Prostate gland (tissue), 2 donors: ENCODE measurements at places on chromosomes 3 and 15. TPM values are rescaled to one million over a fixed set of nuclear protein-coding genes. Genes with fewer than 3 reads are reported as not detected.
A peak's percentile ranks its signal among the peaks of the same experiment; 100 is the strongest.

- no peak for DNase-seq
- H3K27me3 ChIP-seq = no peaks in the 10 kb centered on the region
- H3K27ac ChIP-seq = no peak overlapping the region
- no peaks in the 10 kb centered on the region for H3K36me3 ChIP-seq
- no peaks in the 10 kb centered on the region for H3K4me1 ChIP-seq
These were observed 1.5 kb upstream of the TM4SF19 start for GRCh38 chr3:196339493-196340254.

GRCh38 chr3:58679446-58679845 is 12.9 kb upstream of the FAM3D start:
- H3K27me3 ChIP-seq = no peaks in the 10 kb centered on the region
- H3K4me3 ChIP-seq = no peak overlapping the region
- no peaks in the 10 kb centered on the region for H3K36me3 ChIP-seq
- DNase-seq = no peak
- H3K27ac ChIP-seq = no peak overlapping the region
- H3K4me1 ChIP-seq = peaks cover 2% of the 10 kb centered on the region

GRCh38 chr15:86433983-86434382 is 354.3 kb downstream of the AGBL1 start:
- H3K4me1 ChIP-seq = no peaks in the 10 kb centered on the region
- H3K27ac ChIP-seq = no peak overlapping the region
- H3K36me3 ChIP-seq = no peaks in the 10 kb centered on the region
- DNase-seq = no peak
- H3K4me3 ChIP-seq = no peak overlapping the region
- no peaks in the 10 kb centered on the region for H3K27me3 ChIP-seq

DNA sequence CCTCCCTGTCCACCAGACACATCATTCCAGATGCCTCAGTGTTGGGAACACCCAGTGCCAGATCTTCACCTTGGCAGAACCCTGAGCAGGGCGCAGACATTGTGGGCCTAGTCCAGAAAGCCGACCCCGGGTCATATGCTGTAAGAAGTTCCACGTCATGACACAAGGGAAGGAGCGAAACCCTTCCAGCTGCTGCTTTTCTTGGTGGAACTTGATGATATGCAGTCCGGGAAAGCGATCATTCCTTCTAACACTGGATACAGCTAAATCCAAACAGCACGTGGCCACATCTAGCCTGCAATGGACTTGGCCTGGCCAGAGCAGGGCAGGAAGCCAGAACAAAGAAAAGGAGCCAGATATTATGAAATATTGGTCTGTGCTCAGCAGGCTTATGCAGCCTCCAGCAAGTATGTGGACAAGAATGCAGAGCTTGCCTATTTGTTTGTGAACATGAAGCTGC is 22.0 kb downstream of the GASK1A start:
- H3K27me3 ChIP-seq = no peaks in the 10 kb centered on the region
- H3K4me3 ChIP-seq = no peak overlapping the region
- peak; percentile 65 for DNase-seq
- H3K27ac ChIP-seq = peak overlapping the region; percentile 17
- no peaks in the 10 kb centered on the region for H3K36me3 ChIP-seq

DNA sequence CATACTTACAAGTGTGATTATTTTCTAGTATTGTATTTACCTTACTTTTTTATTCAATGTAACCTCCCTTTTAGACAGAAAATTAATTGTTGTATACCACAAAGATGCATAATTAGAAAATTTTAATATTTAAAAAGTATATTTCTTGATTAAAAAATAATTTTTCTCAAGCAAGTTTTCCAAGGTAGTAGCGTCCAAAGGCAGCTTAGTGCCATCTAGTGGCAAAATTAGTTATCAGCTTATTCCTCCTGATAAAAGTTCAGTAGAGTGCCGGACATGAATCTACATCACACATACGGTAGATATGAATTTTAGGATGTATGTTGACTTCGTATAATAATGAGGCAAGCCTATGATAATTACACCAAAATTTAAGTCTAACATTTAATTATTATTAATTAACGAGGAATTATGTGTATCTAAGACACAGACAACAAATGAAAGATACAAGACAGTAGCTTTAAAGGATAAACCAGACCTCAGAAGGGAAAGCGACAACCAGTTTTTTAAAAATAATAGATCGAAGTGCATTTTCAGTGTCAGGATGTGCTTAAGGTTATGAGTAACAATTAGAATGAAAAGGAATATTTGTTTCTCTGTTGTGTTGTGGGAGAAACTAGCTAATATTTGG is 405.9 kb downstream of the ROBO1 start:
- H3K4me1 ChIP-seq = no peaks in the 10 kb centered on the region
- H3K27me3 ChIP-seq = no peaks in the 10 kb centered on the region
- H3K36me3 ChIP-seq = no peaks in the 10 kb centered on the region

GRCh38 chr15:42129364-42129763 is 27.1 kb downstream of the PLA2G4F start:
- DNase-seq = no peak
- no peaks in the 10 kb centered on the region for H3K36me3 ChIP-seq
- no peaks in the 10 kb centered on the region for H3K4me1 ChIP-seq
- no peaks in the 10 kb centered on the region for H3K27me3 ChIP-seq
- H3K4me3 ChIP-seq = no peak overlapping the region

- no peaks in the 10 kb centered on the region for H3K36me3 ChIP-seq
- no peak overlapping the region for H3K4me3 ChIP-seq
- no peak overlapping the region for H3K27ac ChIP-seq
- DNase-seq = peak; percentile 72
- no peaks in the 10 kb centered on the region for H3K4me1 ChIP-seq
These were observed 2.8 kb downstream of the HEMK1 start for GRCh38 chr3:50572158-50572557.

- no peaks in the 10 kb centered on the region for H3K36me3 ChIP-seq
- H3K4me1 ChIP-seq = no peaks in the 10 kb centered on the region
- no peak for DNase-seq
- no peak overlapping the region for H3K27ac ChIP-seq
- H3K4me3 ChIP-seq = no peak overlapping the region
These were observed 51.1 kb downstream of the STRIT1 start for GRCh38 chr3:155242342-155242741.

- no peak overlapping the region for H3K27ac ChIP-seq
- no peak for DNase-seq
- H3K36me3 ChIP-seq = no peaks in the 10 kb centered on the region
- no peaks in the 10 kb centered on the region for H3K4me1 ChIP-seq
- H3K4me3 ChIP-seq = no peak overlapping the region
- no peaks in the 10 kb centered on the region for H3K27me3 ChIP-seq
These were observed 25.8 kb downstream of the DYNC1LI1 start for GRCh38 chr3:32544894-32545293.

DNA sequence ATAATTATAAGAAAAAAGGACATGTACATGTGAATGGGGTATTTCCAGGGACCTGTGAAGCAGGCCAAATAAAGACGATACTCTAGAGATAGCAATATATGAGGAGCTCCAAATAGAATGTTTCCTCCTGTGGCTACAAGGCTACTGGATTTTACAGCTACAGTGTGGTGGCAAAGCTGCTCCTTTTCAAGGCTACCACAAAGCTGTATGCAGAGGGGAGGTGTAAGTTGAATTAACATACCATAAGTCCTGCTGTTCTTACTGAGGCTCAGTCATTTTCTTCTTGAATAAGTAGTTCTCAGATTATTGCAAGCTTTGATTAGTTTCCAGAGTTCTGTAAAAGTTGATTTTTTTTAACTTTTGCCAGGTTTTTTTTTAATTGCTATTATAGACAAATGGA is 1184.6 kb upstream of the EPHA6 start:
- H3K4me3 ChIP-seq = no peak overlapping the region
- H3K27me3 ChIP-seq = no peaks in the 10 kb centered on the region
- DNase-seq = no peak
- H3K27ac ChIP-seq = no peak overlapping the region
- H3K4me1 ChIP-seq = no peaks in the 10 kb centered on the region
- no peaks in the 10 kb centered on the region for H3K36me3 ChIP-seq

DNA sequence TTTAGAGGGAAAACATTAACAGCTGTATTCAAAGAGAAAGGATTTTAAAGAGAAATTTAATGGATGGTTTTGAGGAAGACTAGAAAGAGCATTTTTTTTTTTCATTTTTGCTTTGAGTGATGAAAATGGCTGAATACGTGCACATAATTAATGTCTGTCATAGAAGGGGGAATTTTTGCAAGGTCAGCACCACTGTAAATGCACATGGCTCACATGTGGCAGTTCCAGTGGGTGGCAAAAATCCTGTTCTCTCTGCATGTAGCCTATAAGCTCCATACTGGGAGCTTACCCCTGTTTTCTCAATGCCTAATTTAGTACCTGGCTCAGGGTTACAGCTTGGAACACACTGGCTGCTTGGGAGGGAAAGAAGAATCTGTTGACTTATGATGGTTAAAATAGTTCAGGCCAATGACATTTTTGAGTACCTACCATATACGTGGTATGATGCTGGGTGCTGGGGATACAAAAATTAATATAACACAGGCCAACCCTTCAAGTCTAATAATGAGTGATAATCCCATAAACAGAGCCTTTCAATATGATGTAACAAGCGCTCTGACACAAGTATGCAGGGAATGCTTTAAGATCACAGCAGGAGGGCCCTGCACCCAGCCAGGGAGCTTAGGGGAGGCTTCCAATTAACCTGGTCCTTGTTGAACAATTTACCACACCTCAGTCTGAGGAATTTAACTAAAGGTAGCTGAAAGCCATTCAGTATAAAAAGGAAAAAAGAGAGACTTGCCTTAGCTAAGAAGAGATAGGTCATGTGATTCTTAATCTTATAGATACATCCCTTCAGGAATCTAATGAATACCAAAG is 33.0 kb downstream of the HSPBAP1 start:
- DNase-seq = no peak
- H3K27ac ChIP-seq = no peak overlapping the region
- H3K36me3 ChIP-seq = no peaks in the 10 kb centered on the region
- no peak overlapping the region for H3K4me3 ChIP-seq
- no peaks in the 10 kb centered on the region for H3K4me1 ChIP-seq

DNA sequence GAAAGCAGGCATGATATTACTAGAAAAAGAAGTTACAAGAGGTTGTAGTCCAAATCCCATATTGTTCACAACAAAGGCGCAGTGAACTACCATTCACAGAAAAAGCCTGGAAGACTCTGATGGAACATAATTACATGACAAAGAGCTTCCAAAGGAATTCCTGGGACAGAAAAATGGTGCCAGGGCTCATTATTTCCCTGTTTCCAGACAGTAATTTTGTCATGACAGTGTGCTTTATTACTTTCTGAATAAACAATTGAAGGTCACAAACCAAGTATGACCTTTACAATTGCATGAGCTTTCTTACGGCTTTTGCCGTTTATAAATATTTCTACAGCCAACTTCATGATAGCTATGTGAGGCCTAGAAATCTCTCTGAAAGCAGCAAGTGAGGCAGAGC is 61.0 kb downstream of the CYFIP1 start:
- DNase-seq = no peak
- no peak overlapping the region for H3K27ac ChIP-seq
- H3K27me3 ChIP-seq = no peaks in the 10 kb centered on the region
- H3K4me1 ChIP-seq = no peaks in the 10 kb centered on the region

- H3K27ac ChIP-seq = no peak overlapping the region
- no peaks in the 10 kb centered on the region for H3K4me1 ChIP-seq
- DNase-seq = no peak
- H3K36me3 ChIP-seq = no peaks in the 10 kb centered on the region
- no peak overlapping the region for H3K4me3 ChIP-seq
These were observed 161.2 kb downstream of the ALCAM start for GRCh38 chr3:105527949-105528348.

- H3K27ac ChIP-seq = no peak overlapping the region
- H3K27me3 ChIP-seq = no peaks in the 10 kb centered on the region
- no peak overlapping the region for H3K4me3 ChIP-seq
- no peaks in the 10 kb centered on the region for H3K4me1 ChIP-seq
- DNase-seq = no peak
- no peaks in the 10 kb centered on the region for H3K36me3 ChIP-seq
These were observed 24.8 kb downstream of the SERP1 start for GRCh38 chr3:150521463-150521862.

DNA sequence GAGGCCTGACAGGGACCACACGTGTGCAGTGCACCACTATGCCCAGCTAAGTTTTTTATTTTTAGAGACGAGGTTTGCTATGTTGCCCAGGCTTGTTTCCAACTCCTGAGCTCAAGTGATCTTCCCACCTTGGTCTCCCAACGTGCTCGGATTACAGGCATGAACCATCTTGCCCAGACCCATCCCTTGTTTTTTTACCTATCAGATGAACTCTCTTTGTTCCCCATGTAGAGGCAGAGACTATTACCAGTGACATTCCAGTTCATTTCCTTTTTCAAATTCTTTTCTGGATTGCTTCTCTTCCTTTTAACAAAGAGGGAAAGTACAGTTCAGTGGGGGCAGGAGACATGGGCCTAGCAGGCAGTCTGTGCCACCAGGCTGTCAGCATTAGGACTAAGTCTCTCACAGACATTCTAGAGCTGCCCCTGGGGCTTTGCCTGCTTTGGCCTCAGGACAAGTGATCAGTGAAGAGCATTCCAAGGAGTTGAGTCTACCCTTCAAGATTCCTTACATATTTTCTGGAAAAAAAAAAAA is 103.5 kb upstream of the SLC7A14 start:
- H3K27me3 ChIP-seq = no peaks in the 10 kb centered on the region
- peak; percentile 84 for DNase-seq
- no peak overlapping the region for H3K4me3 ChIP-seq
- H3K4me1 ChIP-seq = no peaks in the 10 kb centered on the region
- H3K27ac ChIP-seq = no peak overlapping the region

- DNase-seq = no peak
- no peaks in the 10 kb centered on the region for H3K36me3 ChIP-seq
- H3K27ac ChIP-seq = no peak overlapping the region
These were observed 6.3 kb upstream of the TM4SF1 start for GRCh38 chr3:149383703-149384102.

GRCh38 chr3:188863999-188864406 is 307.8 kb upstream of the TPRG1 start:
- no peak overlapping the region for H3K4me3 ChIP-seq
- no peaks in the 10 kb centered on the region for H3K4me1 ChIP-seq

- no peak overlapping the region for H3K27ac ChIP-seq
- DNase-seq = no peak
- peaks cover 5% of the 10 kb centered on the region for H3K4me1 ChIP-seq
- no peak overlapping the region for H3K4me3 ChIP-seq
- no peaks in the 10 kb centered on the region for H3K36me3 ChIP-seq
- H3K27me3 ChIP-seq = no peaks in the 10 kb centered on the region
These were observed 412.3 kb downstream of the ERC2 start for GRCh38 chr3:56055951-56056350.

GRCh38 chr15:67570875-67571647 is 28.6 kb downstream of the MAP2K5 start:
- no peaks in the 10 kb centered on the region for H3K36me3 ChIP-seq
- no peak for DNase-seq
- H3K4me1 ChIP-seq = no peaks in the 10 kb centered on the region
- no peaks in the 10 kb centered on the region for H3K27me3 ChIP-seq
- no peak overlapping the region for H3K27ac ChIP-seq
- H3K4me3 ChIP-seq = no peak overlapping the region

Gene XCR1
- not detected for total RNA-seq

Gene CILP
- 27.8 TPM for total RNA-seq

Gene NDN
- total RNA-seq = 121 TPM

Gene CCDC54
- total RNA-seq = 5.4 TPM

Gene BAHD1
- 39.4 TPM for total RNA-seq

Gene PLA2G4E
- total RNA-seq = 0.18 TPM

Gene CACNA2D3
- 1.1 TPM for total RNA-seq

Gene FAM81A
- total RNA-seq = 1.8 TPM

Gene TRPM1
- 5.5 TPM for total RNA-seq
